Colonic mucosa (tissue), 4 donors: ENCODE measurements at places on chromosomes 1 and 21.

GRCh38 chr1:157994704-157995582 lies 1.5 kb downstream of the KIRREL1 start:
- H3K27me3 ChIP-seq = no peaks in the 10 kb centered on the region
- no peaks in the 10 kb centered on the region for H3K36me3 ChIP-seq
- H3K4me1 ChIP-seq = no peaks in the 10 kb centered on the region
- H3K4me3 ChIP-seq = peak overlapping the region; percentile 69
- DNase-seq = no peak

DNA sequence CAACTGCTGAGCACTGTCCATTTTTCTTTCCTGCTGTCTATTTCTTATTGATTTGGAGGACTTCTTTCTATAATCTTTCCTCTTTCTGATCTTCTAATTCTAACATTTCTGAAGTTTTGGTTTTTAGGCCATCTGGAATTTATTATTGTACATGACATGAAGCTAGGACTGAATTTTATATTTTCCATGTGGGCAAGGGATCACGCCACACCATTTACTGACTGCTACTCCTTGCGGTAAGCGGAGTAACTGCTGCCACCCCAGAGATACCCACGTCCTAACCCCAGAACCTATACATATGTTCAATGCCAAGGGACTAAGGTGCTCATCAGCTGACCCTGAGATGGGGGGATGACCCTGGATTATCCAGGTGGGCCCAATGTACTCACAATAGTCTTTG lies 70.6 kb downstream of the NPHP4 start:
- H3K4me3 ChIP-seq = no peak overlapping the region
- no peaks in the 10 kb centered on the region for H3K36me3 ChIP-seq
- H3K27ac ChIP-seq = no peak overlapping the region

- no peak overlapping the region for H3K27ac ChIP-seq
- DNase-seq = no peak
- no peaks in the 10 kb centered on the region for H3K27me3 ChIP-seq
- no peak overlapping the region for H3K4me3 ChIP-seq
- H3K36me3 ChIP-seq = no peaks in the 10 kb centered on the region
- no peaks in the 10 kb centered on the region for H3K4me1 ChIP-seq
Observed at GRCh38 chr21:40164905-40165772, 297.9 kb downstream of the PCP4 start.

- no peak overlapping the region for H3K27ac ChIP-seq
- DNase-seq = no peak
- no peaks in the 10 kb centered on the region for H3K4me1 ChIP-seq
- no peaks in the 10 kb centered on the region for H3K27me3 ChIP-seq
- H3K36me3 ChIP-seq = no peaks in the 10 kb centered on the region
- H3K4me3 ChIP-seq = no peak overlapping the region
Observed at GRCh38 chr1:65179148-65179547, 31.1 kb downstream of the AK4 start.

- H3K4me1 ChIP-seq = no peaks in the 10 kb centered on the region
- no peak overlapping the region for H3K4me3 ChIP-seq
- no peaks in the 10 kb centered on the region for H3K27me3 ChIP-seq
- H3K27ac ChIP-seq = no peak overlapping the region
Observed at GRCh38 chr1:41728403-41729202, 190.1 kb downstream of the HIVEP3 start.

- H3K4me3 ChIP-seq = no peak overlapping the region
- H3K4me1 ChIP-seq = peaks cover 4% of the 10 kb centered on the region
- DNase-seq = no peak
- H3K27ac ChIP-seq = no peak overlapping the region
Observed at GRCh38 chr1:116921937-116922336, 12.2 kb downstream of the PTGFRN start.

- no peaks in the 10 kb centered on the region for H3K27me3 ChIP-seq
- H3K27ac ChIP-seq = no peak overlapping the region
- DNase-seq = no peak
- no peaks in the 10 kb centered on the region for H3K4me1 ChIP-seq
- no peak overlapping the region for H3K4me3 ChIP-seq
Observed at GRCh38 chr1:160459056-160459455, 58.7 kb downstream of the VANGL2 start.

GRCh38 chr1:102875756-102876155 lies 232.6 kb downstream of the COL11A1 start:
- no peak overlapping the region for H3K4me3 ChIP-seq
- no peaks in the 10 kb centered on the region for H3K4me1 ChIP-seq
- no peak for DNase-seq

GRCh38 chr1:28640766-28641165 lies 2.1 kb downstream of the TAF12 start:
- no peaks in the 10 kb centered on the region for H3K27me3 ChIP-seq
- H3K4me3 ChIP-seq = no peak overlapping the region
- H3K27ac ChIP-seq = no peak overlapping the region
- peaks cover 12% of the 10 kb centered on the region for H3K4me1 ChIP-seq
- no peaks in the 10 kb centered on the region for H3K36me3 ChIP-seq

DNA sequence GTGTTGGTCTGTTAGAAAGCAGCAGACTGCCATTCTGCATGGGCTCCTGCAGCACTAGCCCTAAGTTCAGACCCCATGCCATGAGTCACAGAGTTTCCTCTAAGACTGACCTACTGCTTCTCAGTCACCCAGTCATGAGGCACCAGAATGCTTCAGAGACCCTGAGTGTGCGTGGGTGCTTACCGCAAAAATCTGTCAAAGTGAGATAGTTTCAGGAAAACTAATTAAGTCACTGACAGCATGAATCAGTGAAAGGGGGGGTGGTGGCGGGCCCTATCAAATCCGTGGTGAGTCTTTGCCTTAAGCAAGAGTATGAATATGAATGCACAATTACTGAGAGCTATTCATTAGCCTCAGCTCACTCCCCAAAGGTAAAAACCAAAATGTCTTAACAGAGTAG lies 98.1 kb downstream of the KCTD3 start:
- H3K4me1 ChIP-seq = no peaks in the 10 kb centered on the region
- H3K36me3 ChIP-seq = no peaks in the 10 kb centered on the region
- no peak overlapping the region for H3K27ac ChIP-seq
- H3K4me3 ChIP-seq = no peak overlapping the region
- no peak for DNase-seq

GRCh38 chr1:228527596-228527995 lies 40.4 kb downstream of the RNF187 start:
- DNase-seq = no peak
- H3K27me3 ChIP-seq = no peaks in the 10 kb centered on the region
- no peak overlapping the region for H3K27ac ChIP-seq
- H3K4me1 ChIP-seq = no peaks in the 10 kb centered on the region
- no peaks in the 10 kb centered on the region for H3K36me3 ChIP-seq
- H3K4me3 ChIP-seq = no peak overlapping the region

DNA sequence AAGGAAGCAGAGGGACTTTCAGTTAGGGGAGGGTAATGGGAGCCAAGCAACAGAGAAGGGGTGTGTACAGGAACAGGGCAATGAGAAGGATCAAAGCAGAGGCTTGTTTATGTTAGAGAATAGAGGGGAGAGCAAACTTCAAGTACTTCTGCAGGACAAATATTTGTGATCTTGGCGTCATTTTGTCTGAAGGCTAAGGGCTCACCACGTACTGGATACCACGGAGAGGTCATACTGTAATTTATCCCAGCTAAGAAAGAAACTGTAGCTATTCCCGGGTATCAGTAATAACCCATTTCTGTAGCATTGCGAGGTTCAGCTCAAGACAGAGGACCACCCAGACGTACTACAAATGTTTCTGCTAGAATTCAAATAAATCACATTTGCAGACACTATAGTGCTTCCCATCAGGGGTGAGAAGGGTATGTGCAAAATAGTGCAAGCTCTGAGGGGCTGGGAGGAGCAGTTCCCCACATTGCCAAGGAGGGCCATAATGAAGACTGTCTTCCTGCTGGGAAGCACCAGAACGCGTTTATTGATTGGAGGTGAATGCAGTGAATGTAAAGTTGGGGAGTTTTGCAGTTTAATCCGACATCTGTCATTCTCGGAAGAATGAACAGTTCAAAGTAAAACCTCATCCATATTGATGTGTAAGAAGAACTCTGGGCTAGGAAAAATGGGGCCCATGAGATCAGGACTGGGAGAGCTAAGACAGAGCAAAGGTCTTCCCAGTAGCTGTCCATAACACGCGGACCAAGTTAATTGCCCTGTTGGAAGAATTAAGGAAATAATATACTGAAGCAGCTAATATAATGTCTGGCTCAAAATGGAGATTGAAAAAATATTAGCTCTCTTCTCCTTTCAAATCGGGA lies 136.9 kb downstream of the RWDD3 start:
- no peaks in the 10 kb centered on the region for H3K27me3 ChIP-seq
- H3K4me3 ChIP-seq = no peak overlapping the region
- no peaks in the 10 kb centered on the region for H3K4me1 ChIP-seq
- H3K36me3 ChIP-seq = no peaks in the 10 kb centered on the region
- no peak overlapping the region for H3K27ac ChIP-seq
- DNase-seq = no peak

GRCh38 chr1:59952065-59952464 lies 25.5 kb upstream of the CYP2J2 start:
- H3K4me1 ChIP-seq = no peaks in the 10 kb centered on the region
- H3K27me3 ChIP-seq = no peaks in the 10 kb centered on the region
- DNase-seq = no peak
- no peaks in the 10 kb centered on the region for H3K36me3 ChIP-seq
- no peak overlapping the region for H3K4me3 ChIP-seq
- H3K27ac ChIP-seq = no peak overlapping the region

GRCh38 chr1:44024903-44025525 lies 6.2 kb downstream of the SLC6A9 start:
- no peaks in the 10 kb centered on the region for H3K27me3 ChIP-seq
- peaks cover 15% of the 10 kb centered on the region for H3K4me1 ChIP-seq
- no peak overlapping the region for H3K4me3 ChIP-seq
- no peaks in the 10 kb centered on the region for H3K36me3 ChIP-seq
- DNase-seq = no peak
- peak overlapping the region; percentile 82 for H3K27ac ChIP-seq

DNA sequence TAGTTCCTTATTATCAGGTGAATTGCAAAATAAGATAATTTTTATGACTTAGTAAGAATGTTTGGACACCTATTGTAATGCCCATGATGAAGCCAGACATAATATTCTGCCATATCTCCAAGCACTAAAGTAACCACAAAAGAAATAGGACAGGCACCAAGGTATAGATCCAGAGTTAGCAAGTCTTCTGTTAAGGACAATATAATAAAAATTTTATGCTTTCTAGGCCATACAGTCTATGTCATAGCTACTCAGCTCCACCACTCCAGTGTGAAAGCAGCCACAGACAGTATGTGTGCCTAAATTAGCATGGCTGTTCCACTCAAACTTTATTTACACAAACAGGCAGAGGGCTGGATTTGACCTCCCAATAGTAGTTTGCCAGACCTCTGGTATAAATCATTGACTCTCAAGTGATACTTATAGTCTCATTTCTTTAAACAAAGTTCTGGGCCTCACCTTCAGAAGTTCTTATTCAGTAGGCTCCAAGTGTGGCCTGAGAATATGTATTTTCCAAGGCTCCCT lies 88.3 kb downstream of the SCMH1 start:
- peaks cover 3% of the 10 kb centered on the region for H3K4me1 ChIP-seq
- H3K27ac ChIP-seq = peak overlapping the region; percentile 2
- H3K36me3 ChIP-seq = no peaks in the 10 kb centered on the region

DNA sequence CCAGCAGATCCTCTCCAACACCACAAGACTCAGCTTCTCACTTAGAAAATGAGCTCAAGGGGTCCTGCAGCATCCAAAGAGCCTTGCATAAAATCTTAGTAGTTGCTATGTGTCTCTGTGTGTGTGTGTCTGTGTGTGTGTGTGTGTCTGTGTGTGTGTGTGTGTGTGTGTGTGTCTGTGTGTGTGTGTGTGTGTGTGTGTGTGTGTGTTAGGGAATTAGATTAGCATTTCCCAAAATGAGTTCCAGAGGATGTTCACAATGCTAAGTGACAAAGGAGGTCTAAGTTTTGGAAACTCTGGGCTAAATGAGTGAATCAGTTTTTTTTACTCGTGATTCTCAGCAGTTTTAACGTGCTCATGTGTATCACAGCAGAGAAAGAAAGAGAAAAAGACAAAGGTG lies 30.5 kb downstream of the TNNT2 start:
- H3K4me3 ChIP-seq = no peak overlapping the region
- H3K27me3 ChIP-seq = no peaks in the 10 kb centered on the region
- no peaks in the 10 kb centered on the region for H3K4me1 ChIP-seq
- no peak for DNase-seq

- DNase-seq = no peak
- no peak overlapping the region for H3K4me3 ChIP-seq
- H3K4me1 ChIP-seq = no peaks in the 10 kb centered on the region
- H3K36me3 ChIP-seq = no peaks in the 10 kb centered on the region
- no peak overlapping the region for H3K27ac ChIP-seq
- no peaks in the 10 kb centered on the region for H3K27me3 ChIP-seq
Observed at GRCh38 chr1:115224636-115225035, 113.4 kb downstream of the NGF start.

GRCh38 chr1:119422631-119423030 lies 7.7 kb downstream of the HSD3B2 start:
- DNase-seq = no peak
- no peaks in the 10 kb centered on the region for H3K36me3 ChIP-seq
- H3K27me3 ChIP-seq = no peaks in the 10 kb centered on the region
- H3K4me1 ChIP-seq = no peaks in the 10 kb centered on the region

GRCh38 chr1:27153549-27153886 lies 1.4 kb downstream of the SLC9A1 start:
- H3K4me1 ChIP-seq = peaks cover 30% of the 10 kb centered on the region
- H3K27ac ChIP-seq = peak overlapping the region; percentile 65
- peak; percentile 58 for DNase-seq

DNA sequence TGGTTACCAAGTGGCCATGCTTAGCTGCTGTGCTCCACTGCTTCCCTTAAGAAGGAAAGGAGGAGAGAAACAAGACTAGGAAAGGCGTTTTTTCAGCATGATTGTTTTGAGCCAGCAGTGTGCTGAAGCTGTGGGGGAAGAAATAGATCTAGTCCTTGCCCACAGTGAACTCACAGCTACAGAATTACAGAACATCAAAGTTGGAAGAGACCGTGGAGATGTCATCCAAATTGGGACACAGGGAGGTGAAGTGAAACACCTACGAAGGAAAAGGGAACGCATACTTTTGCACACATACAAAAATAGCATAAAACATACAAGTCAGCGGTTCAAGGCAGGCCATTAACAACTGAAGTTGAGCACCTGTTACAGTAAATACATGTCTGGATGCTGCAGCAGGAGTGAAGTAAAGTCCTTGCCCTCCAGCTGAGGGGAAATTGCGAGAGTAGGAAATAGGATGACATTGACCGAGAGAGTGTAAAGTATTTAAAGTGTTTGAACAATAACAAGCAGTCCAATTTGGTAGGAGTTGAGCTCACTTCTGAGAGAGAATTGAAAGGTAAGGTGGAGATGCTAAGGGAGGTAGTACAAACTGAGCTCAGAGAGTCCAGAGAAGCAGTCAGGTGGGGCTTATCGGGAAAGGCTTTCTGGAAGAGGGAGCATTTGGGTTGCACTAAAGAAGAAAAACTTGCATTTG lies 55.1 kb downstream of the KIRREL1 start:
- no peak overlapping the region for H3K4me3 ChIP-seq
- no peaks in the 10 kb centered on the region for H3K27me3 ChIP-seq
- no peak overlapping the region for H3K27ac ChIP-seq
- no peak for DNase-seq
- H3K36me3 ChIP-seq = no peaks in the 10 kb centered on the region

- no peak for DNase-seq
- no peaks in the 10 kb centered on the region for H3K27me3 ChIP-seq
- H3K36me3 ChIP-seq = no peaks in the 10 kb centered on the region
- no peaks in the 10 kb centered on the region for H3K4me1 ChIP-seq
- H3K27ac ChIP-seq = no peak overlapping the region
Observed at GRCh38 chr1:246669659-246670058, 54.5 kb upstream of the SCCPDH start.
